NT2/D1 (cell line): ENCODE measurements at places on chromosomes 5 and 9.

GRCh38 chr9:114759512-114760341, 46.1 kb downstream of the TNFSF15 start:
- DNase-seq: no peak

GRCh38 chr9:6942406-6942805, 184.6 kb downstream of the KDM4C start:
- no peak for DNase-seq

DNA sequence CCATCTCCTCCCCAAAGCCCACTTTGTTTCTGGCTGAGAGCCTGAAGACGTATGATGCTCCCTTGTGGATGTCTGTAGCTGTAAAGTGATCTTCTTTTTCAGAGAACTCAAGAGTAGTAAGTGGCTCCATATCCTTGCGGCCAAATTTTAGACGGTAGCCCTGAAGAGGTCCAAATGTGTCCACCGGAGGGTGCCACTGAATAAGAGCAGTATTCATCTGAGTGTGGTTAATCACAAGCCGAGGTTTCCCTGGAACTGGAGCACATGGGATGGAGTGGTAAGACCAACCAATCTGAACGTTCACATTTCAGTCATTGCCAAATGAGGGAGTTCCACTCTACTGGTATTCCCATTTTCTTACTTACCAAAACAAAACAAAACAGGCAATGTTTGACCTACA, 686.5 kb upstream of the DMAC1 start:
- peak; percentile 30 for DNase-seq

DNA sequence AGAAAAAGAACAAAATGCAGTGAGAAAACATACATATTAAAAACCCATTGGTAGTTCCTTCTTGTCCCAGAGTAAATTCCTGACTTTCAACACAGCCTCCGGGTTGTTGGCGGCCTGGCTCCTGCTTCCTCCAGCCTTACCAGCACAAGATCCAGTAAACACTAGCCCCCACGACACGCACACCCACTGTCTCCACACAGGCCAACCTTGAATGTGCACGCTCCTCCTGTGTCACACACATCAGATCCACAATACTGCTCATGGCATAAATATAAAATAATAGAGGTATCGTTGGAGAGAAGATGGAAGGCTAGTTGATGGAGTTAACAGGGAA, 2.5 kb upstream of the SLC31A2 start:
- no peak for DNase-seq
